ENCODE measurements at places on chromosomes 13 and 19. TPM values are rescaled to one million over a fixed set of nuclear protein-coding genes. Genes with fewer than 3 reads are reported as not detected.

KIR3DL1 gene
- not detected for polyA plus RNA-seq

MUC16 gene
- polyA plus RNA-seq = not detected

CASP14 gene
- 0.40 TPM for polyA plus RNA-seq

KLC3 gene
- polyA plus RNA-seq = not detected

CACNA1A gene
- 3.0 TPM for polyA plus RNA-seq

DNA sequence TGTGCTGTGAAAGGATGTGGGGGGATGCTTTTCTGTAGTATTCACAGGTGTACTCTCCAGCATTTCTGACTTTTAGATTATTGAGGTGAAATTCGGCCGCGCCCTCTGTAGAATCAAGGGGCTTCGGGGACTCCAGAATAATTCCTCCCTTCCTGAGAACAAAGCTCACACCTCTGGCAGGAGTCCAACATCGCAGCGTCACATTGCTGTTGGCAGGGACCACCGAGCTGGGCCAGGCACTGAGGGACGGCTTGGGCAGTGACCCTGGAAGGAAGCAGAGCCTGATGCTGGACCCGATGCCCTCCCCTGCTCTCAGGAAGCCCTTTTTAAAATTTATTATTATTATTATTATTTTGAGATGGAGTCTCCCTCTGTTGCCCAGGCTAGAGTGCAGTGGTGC lies 6.3 kb downstream of the TARM1 start:
- no peak overlapping the region for H3K27ac ChIP-seq
- H3K4me3 ChIP-seq = no peak overlapping the region
- H3K27me3 ChIP-seq = no peaks in the 10 kb centered on the region
- no peaks in the 10 kb centered on the region for H3K36me3 ChIP-seq

DNA sequence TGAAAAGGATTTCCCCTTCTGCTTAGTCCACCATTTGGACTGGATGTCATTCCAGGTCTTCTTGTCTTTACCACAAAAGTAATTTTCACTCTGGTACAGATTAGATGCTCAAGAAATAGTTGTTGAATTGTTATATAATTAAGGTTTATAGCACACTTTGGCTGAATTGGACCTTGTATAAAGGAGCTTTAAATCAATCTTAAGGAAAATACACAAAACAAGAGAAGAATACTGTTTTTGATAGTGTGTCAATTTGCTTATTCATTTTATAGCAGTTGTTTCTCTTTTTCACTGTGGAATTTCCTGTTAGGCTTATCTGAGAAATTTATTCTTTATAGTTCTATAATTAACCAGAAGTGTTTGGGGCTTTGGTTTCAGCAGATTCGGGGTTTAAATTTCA lies 62.7 kb upstream of the TDRD3 start:
- no peak overlapping the region for H3K4me3 ChIP-seq
- H3K27me3 ChIP-seq = no peaks in the 10 kb centered on the region
- no peak for DNase-seq
- H3K36me3 ChIP-seq = no peaks in the 10 kb centered on the region

DNA sequence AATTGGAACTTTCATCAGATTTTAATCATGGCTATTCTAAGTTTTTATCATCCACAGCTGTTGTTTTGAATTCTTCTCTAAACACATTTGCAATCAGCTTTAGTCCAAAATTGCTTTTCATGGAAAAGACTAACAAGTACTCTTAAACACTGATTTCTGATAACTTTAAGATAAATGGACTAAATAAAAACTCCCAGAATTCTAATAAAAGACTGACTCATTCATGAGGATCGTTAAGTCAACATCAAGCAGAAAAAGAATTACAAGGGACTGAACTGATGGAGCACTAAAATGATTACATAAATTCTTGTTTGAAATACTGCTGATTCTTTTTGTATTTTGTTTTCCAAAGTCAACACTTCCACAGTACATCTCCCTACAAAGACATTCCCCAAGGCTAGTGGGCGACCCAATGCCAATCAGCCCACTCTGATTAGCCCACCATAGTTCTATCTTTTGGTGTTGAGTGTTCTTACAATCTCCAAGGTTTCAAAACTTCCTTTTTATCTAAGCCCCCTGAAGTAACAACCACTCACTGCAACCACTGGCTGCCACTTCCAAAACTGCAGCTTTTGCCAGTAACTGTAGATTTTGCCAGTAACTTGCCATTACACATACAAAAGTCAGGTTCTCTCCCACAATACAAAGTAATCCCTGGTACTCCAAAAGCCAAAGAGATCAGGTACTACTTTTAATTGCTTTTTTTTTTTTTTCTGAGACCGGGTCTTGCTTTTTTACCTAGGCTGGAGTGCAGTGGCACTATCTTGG lies 14.0 kb upstream of the NAA16 start:
- no peaks in the 10 kb centered on the region for H3K36me3 ChIP-seq
- no peaks in the 10 kb centered on the region for H3K27me3 ChIP-seq
- no peak overlapping the region for H3K4me3 ChIP-seq
- DNase-seq = no peak
- no peak overlapping the region for H3K27ac ChIP-seq

All from GM12878 (cell line).